A549 (cell line): ENCODE measurements at places on chromosomes 2 and 18.

- DNase-seq: no peak
These were observed 136.2 kb downstream of the FMNL2 start for GRCh38 chr2:152470861-152471854.

- DNase-seq: no peak
These were observed 188.7 kb upstream of the KLHL14 start for GRCh38 chr18:32961538-32961937.

GRCh38 chr18:55248495-55248894, 289.2 kb upstream of the CCDC68 start:
- no peak for DNase-seq

GRCh38 chr2:172113617-172114016, 10.9 kb upstream of the DLX2 start:
- no peak for DNase-seq

GRCh38 chr2:149487189-149487588, 100.4 kb downstream of the MMADHC start:
- DNase-seq: no peak

GRCh38 chr2:70850925-70851324, 15.3 kb upstream of the CD207 start:
- no peak for DNase-seq

DNA sequence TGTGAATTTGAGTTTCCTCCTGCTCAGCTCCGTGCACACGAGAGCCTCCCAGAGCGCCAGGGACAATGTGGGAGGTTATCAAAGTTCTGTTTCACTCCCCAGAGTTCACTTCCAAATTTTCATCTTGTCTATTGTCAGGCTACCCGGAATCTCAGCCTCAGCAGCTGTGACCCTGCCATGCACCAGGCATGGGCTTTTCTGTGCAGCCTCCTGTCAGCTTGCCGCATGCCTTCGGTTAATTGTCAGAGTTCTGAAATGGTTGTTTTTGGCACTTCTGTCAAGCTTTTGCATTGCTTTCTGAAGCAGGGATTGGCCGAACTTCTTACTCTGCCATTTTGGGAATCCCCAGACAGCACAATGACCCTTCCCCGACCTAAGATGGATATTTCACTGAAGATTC, 60.4 kb downstream of the SH3YL1 start:
- no peak for DNase-seq

DNA sequence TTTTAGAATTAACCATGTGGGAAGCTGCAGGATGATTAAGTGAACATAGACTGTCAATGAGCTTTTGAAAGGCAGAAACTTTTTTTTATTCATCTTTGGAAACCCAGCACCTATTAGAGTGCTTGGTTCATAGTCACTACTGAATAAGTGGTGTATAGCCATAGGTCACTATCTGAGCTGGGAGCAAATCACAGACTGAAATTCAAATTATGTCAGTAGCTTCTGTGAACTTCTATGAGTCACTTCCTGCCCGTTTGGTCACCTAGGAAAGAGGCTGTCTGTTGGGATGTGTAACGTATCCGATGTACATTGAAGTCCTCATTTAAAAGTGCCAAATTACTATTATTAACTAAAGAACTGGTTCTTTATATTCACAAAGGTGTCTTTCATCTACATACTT, 20.5 kb upstream of the SLC40A1 start:
- no peak for DNase-seq

DNA sequence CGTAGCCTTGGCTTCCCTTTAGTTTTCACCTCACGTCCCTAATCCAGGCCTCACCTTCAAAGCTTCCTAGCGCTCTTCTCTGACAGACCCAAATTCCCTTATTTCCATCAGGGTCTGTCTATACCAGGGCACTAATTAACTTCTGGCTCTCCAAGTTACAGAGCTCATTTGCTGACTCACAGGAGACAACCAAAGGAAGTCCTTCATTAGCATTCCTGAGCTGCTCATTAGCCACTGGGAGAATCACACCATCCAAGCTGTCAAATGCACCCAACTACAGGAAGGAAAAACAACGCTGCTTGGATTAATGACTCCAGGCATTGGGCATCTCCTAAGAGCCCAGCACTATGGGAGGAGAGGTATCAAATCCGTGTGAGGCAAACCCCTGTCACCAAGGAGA, 109.8 kb upstream of the ALK start:
- DNase-seq: no peak

- DNase-seq: no peak
These were observed 43.2 kb downstream of the SLC5A7 start for GRCh38 chr2:108029496-108029895.

DNA sequence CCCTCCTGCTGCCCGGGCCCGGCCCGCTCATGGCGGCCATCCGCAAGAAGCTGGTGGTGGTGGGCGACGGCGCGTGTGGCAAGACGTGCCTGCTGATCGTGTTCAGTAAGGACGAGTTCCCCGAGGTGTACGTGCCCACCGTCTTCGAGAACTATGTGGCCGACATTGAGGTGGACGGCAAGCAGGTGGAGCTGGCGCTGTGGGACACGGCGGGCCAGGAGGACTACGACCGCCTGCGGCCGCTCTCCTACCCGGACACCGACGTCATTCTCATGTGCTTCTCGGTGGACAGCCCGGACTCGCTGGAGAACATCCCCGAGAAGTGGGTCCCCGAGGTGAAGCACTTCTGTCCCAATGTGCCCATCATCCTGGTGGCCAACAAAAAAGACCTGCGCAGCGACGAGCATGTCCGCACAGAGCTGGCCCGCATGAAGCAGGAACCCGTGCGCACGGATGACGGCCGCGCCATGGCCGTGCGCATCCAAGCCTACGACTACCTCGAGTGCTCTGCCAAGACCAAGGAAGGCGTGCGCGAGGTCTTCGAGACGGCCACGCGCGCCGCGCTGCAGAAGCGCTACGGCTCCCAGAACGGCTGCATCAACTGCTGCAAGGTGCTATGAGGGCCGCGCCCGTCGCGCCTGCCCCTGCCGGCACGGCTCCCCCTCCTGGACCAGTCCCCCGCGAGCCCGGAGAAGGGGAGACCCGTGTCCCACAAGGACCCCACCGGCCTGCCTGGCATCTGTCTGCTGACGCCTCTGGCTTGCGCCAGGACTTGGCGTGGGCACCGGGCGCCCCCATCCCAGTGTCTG, 767 bp downstream of the RHOB start:
- no peak for DNase-seq

- no peak for DNase-seq
These were observed 7.1 kb upstream of the LYPD6B start for GRCh38 chr2:149031396-149031795.

DNA sequence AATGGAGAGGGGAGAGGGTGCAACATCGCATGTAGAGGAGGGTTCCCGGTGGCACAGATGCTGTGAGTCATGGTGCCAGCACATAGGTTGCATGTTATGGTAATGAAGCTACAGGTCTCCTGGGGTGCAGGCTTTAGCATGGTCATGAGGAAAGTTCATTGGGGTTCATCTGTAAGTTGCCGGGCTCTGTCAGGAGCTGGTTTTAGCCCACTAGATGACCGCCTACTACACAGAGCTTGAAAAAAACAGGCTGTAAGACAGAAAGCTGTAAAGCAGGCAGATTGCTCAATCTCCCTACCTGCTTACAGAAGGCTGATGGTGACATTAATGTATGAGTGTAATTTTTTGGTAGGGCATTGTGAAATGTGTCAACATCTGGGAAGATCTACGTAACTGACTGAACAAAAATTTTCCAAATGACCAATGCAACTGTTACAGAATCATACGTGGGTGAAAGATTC, 23.9 kb downstream of the DYSF start:
- DNase-seq: no peak

- no peak for DNase-seq
These were observed 25.0 kb upstream of the TMBIM1 start for GRCh38 chr2:218317303-218317630.

- DNase-seq: peak; percentile 41
These were observed 446 bp upstream of the EFHD1 start for GRCh38 chr2:232632904-232633412.

DNA sequence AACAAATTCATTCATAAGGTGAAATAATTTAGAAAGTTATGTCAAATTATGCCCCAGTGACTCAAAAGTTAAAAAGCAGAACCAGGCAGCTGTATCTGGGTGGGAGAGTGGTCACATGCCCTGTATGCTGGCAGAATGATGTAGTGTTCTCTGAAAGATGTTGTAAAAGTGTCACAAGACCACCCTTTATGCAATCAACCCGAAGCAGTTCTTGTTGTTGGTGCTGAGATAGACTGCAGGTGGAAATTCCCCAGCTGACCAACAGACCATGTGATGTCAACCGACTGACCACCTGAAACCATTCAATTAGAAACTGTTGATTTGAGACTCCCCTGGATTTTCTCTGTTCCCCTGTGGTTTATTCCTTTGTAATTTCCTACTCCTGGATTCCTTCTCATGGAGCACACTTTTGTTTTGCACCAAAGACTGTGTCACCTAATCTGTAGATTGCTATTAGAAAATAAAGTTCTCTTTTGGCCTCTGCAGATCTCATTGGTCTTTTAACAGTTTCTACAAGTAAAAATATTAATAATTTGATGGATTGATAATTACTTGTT, 1341.3 kb upstream of the LRRTM1 start:
- DNase-seq: no peak

GRCh38 chr18:21548647-21549046, 51.9 kb downstream of the ESCO1 start:
- DNase-seq: no peak

DNA sequence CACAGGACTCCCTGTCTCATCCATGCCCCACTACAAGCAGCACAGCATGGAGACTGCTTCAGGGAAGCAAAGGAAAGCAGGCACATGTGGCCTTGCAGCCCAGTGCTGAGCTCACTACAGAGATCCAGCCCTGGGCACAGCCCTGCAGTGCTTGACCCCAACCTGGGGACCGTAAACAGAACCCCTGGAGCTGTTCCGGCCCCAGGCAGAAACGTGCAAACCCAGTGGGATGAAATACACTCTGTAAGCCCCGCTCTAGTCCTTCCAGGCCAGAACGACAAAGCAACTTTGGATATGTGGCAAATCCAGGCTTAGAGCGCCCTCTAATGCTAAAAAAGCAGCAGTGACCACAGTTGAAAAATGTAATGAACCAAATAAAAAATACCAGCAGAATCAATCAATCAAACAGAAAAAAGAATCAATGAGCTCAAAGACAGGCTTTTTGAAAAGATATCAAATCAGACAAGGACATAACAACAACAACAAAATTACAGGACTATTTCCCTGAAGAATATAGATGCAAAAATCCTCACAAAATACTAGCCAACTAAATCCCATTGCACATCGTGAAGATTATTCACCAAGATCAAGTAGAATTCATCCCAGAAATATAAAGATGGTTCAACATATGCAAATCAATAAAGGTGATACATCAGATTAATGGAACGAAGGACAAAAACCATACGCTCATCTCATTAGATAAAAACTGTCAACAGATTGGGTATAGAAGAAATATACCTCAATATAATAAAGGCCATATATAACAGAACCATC, 45.6 kb downstream of the ZNF519 start:
- peak; percentile 16 for DNase-seq

GRCh38 chr2:230942920-230943896, 18.2 kb upstream of the GPR55 start:
- no peak for DNase-seq

GRCh38 chr2:220789961-220790360, 782.1 kb downstream of the EPHA4 start:
- peak; percentile 7 for DNase-seq

DNA sequence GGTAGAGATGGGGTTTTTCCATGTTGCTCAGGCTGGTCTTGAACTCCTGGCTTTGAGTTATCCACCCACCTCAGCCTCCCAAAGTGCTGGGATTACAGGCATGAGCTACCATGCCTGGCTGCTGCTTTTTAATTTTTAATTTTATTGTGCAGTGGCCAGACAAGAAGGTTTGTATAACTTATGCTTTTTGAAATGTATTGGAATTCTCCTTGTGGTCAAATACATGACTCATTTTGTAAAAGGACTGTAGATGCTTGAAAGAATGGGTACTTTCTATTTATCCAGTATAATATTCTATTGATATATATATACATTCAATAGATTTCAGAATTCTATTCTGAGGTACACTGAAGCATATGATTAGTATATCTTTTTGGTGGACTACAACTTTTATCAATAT, 82.6 kb upstream of the ST3GAL5 start:
- no peak for DNase-seq

- DNase-seq: no peak
These were observed 2.4 kb downstream of the OSBPL1A start for GRCh38 chr18:24395049-24395795.

GRCh38 chr2:212912445-212913103, 238.8 kb downstream of the IKZF2 start:
- DNase-seq: peak; percentile 71

- peak; percentile 56 for DNase-seq
These were observed 1.1 kb upstream of the MAT2A start for GRCh38 chr2:85537600-85538506.

- no peak for DNase-seq
These were observed 28.0 kb downstream of the ST6GAL2 start for GRCh38 chr2:106857882-106858478.

- no peak for DNase-seq
These were observed 46.2 kb downstream of the TWSG1 start for GRCh38 chr18:9380621-9381395.

DNA sequence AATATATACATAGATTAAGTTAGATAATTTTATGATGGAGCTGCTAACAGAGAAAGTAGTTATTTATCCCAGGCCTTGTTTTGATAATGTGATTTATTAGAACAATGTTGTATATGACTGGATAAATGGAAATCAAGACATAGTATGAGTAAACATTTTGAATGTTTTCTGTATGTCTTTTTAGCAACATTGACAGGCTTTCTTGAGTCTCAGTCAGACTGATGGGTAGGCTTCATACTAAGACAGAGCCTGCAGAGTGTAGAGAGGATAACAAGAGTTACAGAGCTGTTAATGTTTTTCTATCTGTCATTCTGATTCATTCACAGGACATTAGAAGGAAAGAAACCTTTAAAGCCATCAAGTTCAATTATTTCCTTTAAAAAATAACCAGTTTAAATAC, 478.5 kb downstream of the LRP1B start:
- no peak for DNase-seq

GRCh38 chr2:237261327-237261726, 152.6 kb downstream of the COL6A3 start:
- no peak for DNase-seq

GRCh38 chr18:77061946-77062517, 70.6 kb downstream of the MBP start:
- DNase-seq: no peak

- no peak for DNase-seq
These were observed 65.9 kb downstream of the EDAR start for GRCh38 chr2:108923019-108923700.

- no peak for DNase-seq
These were observed 31.0 kb downstream of the MRPS9 start for GRCh38 chr2:105068875-105069274.
